ENCODE measurements at places on chromosomes 6 and 20.

- no peak for DNase-seq
Observed at GRCh38 chr6:137659871-137660270, 165.7 kb upstream of the OLIG3 start.

DNA sequence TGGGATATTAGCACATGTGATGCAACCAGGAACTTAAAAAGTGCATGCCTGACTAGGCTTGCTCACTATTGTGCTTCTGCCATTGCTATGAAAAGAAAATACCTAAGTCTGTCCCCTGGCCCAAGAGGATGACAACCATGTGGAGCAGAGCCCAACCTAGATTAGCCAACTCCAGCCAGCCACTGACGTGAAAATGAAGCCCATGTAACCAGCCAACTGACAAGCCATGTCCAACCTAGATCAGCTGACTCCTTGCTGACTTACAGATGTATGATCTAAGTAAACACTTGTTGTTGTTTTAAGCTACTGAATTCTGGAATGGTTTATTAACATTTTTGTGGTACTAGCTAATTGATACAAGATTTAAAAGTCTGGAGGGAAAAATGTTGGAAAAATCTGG lies 47.5 kb downstream of the PIGU start:
- DNase-seq: no peak

GRCh38 chr20:36336954-36337704 lies 31.0 kb downstream of the DLGAP4 start:
- no peak for DNase-seq

DNA sequence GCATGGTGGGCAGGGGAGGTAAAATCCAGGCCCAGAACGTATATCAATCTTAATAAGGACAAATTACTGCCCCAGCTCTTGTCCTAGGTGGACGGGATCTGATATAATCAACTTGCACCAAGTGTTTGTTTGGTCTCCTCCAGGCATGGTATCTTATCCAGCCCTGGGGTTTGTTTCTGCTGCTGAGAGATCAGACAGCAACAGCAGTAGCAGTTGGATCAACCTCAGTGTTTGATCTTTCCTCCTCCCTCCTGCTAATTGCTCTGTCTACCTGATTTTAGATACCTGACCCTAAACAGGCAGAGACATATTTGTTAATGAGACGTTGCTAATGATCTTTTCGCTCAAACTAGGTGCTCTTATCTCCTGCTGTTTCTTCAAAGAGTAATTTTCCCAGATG lies 100.4 kb upstream of the BACH2 start:
- no peak for DNase-seq

GRCh38 chr6:143092768-143093167 lies 32.1 kb downstream of the AIG1 start:
- no peak for DNase-seq

DNA sequence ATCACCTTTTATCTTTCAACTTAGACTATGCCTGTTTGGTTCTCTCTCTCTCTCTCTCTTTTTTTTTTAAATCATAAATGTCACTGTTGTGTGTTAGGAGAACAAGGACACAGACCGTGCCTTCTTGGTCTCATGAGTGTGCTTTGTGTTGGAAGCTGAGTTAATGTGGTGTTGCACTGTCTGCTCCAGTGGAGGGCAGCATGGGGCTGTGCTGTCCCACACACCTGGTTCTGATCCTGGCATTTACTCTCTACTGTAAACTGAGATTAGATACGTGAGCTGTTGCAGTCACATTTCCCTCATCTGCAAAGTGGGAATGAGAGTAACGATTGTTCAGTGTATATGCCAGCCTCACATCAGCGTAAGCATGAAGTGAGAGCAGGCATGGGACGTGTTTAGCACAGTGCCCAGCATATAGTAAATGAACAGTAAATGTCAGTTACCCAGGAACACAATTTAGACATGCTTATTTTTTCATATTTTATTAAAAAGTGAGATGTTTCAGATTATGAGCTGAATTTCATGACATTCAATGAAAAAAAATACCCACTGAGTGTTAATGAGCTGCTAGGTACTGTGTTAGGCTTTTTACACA lies 161.1 kb downstream of the FARS2 start:
- DNase-seq: no peak

GRCh38 chr20:48723308-48724264 lies 104.2 kb downstream of the PREX1 start:
- DNase-seq: no peak

DNA sequence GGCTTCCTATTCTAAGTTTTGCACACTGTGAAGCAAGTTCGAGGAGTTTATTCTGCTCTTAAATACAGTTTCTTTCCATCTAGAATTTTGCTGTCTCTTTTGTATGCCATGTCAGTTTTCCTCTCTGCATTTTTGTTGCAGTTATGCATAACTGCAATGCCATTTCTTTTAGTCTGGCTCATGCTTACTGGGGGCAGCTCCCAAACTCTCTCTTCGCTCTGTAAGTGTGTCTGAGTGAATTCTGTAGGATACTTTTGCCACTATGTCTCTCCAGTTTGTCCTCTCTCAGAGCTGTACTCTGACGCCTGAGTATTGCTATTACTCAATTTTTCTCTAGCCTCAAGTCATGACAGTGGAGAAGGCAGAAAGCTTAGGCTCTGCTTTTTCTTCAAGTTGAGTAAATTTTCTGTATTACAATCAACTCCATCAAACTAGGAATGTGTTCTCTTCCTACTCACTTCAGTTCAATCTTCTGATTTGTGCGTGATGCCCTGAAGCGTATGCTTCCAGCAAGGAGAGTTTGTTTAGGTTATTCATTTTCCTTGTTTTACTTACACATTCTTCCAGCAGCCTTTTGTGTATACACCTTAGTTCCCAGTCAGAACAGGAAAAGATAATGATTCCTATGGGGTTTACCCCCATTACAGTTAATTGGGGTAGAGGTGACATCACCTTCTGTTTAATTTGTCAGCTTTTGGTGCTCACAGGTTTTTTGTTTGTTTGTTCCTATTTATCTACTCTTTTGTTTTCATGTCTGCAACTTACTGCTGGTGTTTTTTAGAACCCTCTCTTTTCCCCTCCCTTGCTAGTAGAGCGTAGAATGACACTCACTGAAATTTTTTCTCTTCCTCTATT lies 430.9 kb downstream of the BCKDHB start:
- no peak for DNase-seq

- DNase-seq: peak; percentile 83
Observed at GRCh38 chr6:13355043-13355945, 27.0 kb upstream of the TBC1D7 start.

GRCh38 chr6:5547556-5547955 lies 286.2 kb downstream of the FARS2 start:
- DNase-seq: no peak

DNA sequence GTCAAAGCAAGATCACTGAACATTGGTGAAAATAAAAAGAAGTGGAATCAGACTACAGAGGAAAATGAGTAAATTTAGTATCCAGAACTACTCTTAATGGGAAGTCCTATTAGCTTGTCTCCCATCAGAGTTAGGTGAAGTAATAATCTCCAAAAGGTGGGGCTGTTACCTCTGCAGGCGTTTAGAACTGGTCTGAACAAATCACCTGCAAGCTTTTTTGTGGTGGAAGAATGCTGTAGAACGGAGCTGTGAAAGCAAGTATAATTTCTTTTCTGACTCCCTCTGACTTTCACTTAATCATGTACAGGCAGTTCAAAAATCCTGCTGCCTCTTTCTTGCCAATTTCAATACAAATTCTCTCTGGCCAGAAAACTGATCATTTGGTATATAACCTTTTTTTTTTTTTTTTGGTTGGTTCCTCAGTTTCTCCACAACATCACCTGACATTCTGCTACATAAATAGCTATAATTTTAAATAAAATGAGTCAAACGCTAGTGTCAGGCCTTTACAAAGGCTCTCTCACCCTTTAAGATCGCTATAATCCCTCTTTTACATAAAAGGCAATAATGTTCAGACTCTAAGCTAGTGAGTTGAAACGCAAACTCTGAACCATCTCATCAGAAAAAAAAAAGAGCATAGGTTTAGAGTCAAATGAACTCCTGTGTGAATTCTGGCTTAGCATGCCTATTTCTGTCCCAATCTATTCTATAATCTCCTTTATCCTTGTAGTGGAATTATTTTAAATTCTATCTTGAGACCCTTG lies 38.8 kb downstream of the CITED2 start:
- no peak for DNase-seq

DNA sequence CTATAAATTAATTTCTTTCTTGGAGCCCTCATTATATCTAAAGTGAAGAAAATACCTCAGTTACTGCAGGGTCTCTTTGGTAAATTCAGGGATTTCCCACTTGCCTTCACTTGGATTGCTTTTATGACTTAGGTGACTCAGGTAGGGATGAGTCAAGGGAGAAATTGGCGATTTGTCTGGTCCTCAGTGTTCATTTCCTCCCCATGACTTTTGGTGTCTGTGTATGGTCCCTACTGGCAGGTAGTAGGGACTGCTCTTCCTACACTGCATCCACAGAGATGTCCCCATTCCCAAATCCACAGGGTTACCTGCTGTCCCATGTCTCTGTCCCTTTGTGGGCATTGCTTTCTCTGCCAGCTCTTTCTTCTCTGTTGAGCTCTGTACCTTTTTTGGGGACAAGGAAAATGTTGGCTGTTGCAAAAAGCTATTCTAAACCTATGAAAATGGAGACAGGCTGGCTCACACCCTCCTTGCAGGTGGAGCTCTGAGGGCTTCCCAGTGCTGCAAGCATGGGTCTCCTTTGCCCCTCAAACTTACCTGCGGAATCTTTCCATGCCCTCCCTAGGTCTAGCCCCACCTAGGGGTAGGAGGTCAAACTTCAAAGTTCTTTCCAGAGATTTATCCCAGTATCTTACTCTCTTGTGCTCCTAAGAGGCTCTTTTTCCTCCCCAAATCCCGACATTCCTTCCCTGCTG lies 211.9 kb downstream of the ZNF217 start:
- DNase-seq: no peak

DNA sequence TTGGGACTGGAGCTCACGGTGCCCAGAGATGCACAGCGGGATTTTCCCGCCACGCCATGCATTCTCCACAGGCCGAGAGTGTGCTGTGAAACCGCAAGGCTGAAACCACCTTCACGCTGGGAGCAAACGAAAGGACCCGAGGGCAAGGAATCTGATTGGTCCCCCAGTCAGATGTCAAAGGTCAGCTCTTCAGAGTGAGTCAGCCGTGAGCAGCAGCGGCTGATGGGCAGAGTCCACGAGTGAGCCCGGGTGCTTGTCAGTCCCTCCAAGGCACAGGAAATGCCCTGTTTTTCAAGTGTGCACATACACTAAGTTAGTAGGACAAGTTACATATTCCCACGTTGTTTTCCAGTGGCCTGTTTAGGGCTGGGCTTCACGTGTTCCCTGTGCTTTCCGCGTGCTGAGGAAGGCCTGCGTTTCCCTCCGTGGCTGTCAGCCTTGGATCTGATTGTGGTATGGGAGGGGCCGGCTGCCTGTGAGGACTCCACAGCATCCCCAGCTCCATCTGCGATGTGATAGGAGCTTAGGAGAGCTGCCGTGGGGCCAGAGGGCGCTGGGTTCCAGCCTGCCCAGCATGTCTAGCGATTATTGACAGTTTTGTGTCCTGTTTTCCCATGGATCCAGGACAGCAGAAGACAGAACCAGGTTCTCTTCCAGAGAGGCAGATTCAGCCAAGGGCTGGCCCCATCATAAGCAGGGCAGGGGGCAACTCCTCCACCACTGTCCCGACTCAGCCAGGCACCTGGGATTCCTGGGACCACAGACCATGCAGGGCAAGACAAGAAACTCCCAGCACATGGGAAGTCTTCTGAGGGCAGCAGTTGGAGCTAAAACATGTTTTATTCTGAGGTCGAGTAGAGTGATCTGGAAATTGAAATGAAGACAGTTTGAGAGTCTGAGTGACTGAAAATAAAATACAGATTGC lies 38.2 kb upstream of the FRMD1 start:
- no peak for DNase-seq

GRCh38 chr6:107102414-107102805 lies 12.9 kb downstream of the BEND3 start:
- peak; percentile 60 for DNase-seq

DNA sequence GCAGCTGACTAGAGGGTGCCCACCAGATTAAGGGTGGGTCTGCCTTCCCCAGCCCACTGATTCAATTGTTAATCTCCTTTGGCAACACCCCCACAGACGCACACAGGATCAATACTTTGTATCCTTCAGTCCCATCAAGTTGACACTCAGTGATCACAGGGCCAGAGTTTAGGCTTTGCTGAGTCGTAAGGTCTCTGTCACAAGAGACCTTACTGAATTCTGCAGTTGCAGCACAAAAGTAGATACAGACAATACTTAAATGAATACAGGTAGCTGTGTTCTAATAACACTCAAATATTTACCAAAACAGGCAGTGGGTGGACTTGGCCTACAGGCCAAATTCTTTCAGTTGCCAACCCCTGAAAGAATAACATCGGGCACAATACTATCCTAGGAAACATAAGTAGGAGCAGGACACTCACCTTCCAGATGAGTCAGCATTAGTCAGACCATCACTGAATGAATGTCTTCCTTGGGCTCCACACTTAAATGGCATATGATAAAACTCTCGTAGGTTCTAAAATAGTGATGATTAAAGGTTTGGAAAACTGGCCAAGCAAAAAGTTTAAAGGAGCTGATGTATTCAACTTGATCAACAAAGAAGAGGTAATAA lies 190.0 kb downstream of the UBE3D start:
- DNase-seq: no peak

DNA sequence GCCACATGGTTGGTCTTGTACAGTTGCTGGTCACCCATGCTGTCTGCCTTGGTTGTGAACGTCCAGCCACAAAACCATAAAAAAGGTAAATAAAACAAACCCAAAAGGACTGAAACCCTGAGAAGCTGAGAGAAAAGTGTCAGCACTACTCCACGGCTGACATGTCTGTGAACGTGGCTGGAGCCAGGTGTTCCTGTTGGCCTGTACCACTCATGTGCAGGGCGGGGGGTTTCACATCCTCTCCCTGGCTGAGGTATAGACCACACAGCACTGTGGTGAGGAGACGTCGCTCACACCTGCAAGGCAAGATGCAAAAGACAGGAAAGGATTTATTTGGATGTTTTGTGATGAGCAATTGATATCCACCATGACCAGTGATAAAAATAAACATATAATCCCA lies 51.9 kb upstream of the MRPS10 start:
- DNase-seq: no peak

DNA sequence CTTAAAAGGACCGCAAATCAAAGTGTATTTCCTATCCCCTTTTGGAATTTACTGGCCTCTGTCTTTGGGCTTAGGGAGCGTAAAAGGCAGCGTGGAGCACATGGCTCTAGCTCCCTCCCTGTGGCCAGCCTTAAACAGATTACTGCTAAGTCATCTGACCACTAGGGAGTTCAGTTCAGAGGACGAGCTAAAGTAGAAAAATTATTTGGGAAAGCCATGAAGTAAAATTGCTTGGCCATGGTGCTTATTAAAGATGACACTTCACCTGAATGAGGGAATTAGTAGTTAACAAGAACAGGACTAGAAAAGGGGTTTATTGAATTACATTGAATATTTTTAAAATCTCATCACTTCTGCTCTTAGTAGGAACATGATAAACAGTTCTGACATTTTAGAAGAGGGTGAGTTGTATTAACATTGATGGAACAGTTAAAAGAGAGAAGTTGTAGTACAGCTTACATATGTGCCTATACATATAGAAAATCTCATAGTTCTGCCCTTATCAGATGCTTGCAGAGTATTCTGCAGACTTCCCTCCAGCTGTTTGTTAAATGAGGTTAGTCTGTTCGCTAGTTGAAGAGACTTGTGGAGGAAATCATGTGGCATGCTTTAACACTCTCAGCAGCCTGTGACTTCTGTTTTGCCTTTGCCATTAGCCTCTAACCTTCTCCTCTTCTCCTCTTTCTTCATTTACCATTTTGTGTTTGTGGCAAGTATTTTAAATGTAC lies 31.2 kb upstream of the MAPK13 start:
- no peak for DNase-seq

GRCh38 chr6:143843677-143843999 lies 500 bp downstream of the LTV1 start:
- DNase-seq: no peak

Data from NCI-H446 treated with DMSO at 0.1 percent for 48 hours (cell line).